Pancreas (tissue), 10 donors: ENCODE measurements at places on chromosomes 12 and 14. TPM values are rescaled to one million over a fixed set of nuclear protein-coding genes. Genes with fewer than 3 reads are reported as not detected.
A peak's percentile ranks its signal among the peaks of the same experiment; 100 is the strongest.

DNA sequence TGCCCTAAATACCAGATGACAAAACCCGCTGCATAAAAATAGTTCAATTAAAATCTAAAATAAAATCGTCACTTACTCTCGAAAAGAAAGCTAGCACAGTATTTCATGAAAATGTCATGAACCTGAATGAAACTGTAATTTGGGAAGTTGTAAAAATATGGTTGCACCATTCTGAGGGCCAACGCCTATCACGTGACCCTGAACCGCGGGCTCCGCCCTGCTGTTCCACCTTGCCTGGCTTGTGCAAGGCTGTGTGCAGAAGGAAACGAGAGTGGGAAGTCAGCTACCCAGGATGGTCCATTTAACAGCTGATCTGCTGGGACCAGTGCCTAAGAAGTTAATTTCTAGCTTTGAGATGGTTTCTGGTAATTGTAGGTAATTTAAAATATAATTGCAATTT is 91.7 kb upstream of the BMP4 start:
- no peak for DNase-seq

- DNase-seq: no peak
Observed at GRCh38 chr12:108400481-108400880, 61.4 kb upstream of the CMKLR1 start.

Gene PIANP
- 0.12 TPM for total RNA-seq

DNA sequence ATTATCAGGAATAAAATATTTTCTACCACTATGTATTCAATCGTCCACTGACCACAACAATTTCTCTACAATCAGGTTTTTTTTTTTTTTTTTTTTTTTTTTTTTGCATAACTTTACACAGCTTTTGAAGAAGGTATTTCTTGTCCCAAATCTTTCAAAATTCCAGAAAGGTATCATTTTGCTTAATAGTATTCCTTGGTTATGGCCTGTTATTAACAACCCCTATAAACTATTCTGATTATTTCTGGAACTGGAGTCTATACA is 145.3 kb downstream of the ALX1 start:
- DNase-seq: no peak

GRCh38 chr14:60878536-60878935 is 102.3 kb downstream of the TRMT5 start:
- no peak for DNase-seq

GRCh38 chr14:95464514-95464913 is 51.9 kb downstream of the SYNE3 start:
- no peak for DNase-seq

GRCh38 chr14:94532447-94532846 is 23.2 kb upstream of the SERPINA12 start:
- DNase-seq: no peak

GRCh38 chr12:109888179-109889020 is 8.1 kb upstream of the GLTP start:
- no peak for DNase-seq

GRCh38 chr12:81644503-81644902 is 114.6 kb downstream of the PPFIA2 start:
- DNase-seq: no peak

Gene MYRFL
- 0.41 TPM for total RNA-seq

Gene PTPRR
- total RNA-seq: not detected

Gene MIPOL1
- total RNA-seq: 7.6 TPM

DNA sequence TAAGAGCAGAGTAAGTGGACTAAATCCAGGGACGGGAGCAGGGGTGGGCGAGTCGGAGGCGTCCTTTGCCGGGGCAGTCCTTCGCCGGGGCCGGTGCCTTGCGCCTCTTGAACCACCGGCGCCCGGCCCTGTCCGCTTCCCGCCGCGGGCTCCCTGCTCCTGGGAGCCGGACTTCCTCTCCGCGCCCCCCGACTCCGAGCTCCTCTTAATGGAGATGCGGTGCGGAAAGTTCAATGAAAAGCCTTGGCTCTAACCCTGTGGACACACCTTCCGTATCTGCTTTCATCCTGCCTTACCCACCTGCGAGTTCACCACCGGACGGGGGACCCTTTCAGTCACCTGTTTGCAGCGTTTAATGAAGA is 412 bp downstream of the FGFR1OP2 start:
- DNase-seq: no peak

Gene CLMN
- total RNA-seq: 64.2 TPM

Gene FAM222A
- total RNA-seq: 2.6 TPM

Gene GPR135
- total RNA-seq: 0.93 TPM

DNA sequence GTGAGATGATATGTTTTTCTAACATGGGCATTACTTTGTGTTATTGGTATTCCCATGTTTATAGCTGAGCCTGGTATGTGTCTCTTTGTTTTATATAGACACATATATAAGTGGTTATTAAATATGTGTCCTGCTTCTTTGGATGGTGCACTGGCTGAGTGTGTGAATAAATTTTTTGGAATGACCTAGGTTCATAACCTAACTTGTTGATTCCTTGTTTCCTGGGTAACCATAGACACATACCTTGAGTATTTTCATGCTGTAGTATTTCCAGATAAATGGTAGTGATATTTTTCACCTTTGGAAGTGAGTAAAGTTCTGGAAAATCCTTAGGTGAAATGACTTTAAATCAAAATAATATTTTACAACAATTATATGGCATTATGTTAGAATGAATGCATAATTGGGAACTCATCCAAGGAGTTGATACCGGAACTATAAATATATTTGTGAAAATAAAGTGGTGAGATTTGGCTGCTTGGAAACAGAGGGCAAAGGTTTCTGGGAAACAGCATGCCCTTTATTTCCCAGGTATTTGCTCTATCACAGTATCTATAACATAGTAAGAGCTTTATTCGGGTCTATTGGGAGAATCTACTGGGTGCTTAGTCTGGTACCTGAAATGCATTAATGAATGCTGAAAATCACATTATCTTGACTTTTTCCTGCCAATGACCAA is 64.3 kb upstream of the REP15 start:
- DNase-seq: no peak

Gene EXD2
- 24.5 TPM for total RNA-seq

Gene FGD6
- 24.3 TPM for total RNA-seq

Gene MRPL42
- total RNA-seq: 24.9 TPM

DNA sequence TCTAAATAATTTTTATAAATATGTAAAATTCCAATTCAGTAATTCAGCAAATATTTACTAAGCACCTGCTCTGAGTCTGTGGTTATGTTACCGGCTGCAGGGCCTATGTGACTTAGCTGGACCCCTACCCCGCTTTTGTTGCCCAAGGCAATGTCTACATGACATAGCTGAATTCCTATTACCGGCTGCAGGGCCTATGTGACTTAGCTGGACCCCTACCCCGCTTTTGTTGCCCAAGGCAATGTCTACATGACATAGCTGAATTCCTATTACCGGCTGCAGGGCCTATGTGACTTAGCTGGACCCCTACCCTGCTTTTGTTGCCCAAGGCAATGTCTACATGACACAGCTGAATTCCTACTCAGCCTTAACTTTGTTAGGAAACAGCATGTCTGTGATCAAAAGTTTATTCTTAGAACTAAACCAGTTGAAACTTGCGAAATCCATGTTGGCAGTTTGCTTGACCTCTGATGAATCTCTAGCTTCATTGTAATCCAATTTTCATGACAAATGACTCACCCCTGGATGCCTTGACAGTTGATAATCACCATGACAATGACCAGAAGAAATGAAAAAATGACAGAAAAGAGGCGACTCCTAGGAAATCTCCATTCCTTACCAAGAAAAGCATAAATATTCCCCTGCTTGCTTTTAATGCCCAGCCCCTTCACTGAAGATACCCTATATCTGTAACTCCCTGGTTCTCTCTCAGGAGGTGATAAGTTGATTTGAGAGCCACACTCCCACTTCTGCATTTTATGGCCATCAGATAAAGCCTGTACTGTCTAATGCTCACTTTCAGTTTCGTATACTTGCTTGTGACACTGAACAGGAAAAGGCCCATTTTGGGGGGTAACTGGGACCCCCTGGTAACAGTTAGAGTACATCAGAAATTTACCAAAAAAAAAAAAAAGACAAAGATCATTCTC is 148.4 kb upstream of the SYT10 start:
- DNase-seq: no peak

Gene DNAI7
- total RNA-seq: 1.8 TPM

GRCh38 chr14:49549881-49550280 is 36.3 kb downstream of the RPS29 start:
- DNase-seq: no peak

DNA sequence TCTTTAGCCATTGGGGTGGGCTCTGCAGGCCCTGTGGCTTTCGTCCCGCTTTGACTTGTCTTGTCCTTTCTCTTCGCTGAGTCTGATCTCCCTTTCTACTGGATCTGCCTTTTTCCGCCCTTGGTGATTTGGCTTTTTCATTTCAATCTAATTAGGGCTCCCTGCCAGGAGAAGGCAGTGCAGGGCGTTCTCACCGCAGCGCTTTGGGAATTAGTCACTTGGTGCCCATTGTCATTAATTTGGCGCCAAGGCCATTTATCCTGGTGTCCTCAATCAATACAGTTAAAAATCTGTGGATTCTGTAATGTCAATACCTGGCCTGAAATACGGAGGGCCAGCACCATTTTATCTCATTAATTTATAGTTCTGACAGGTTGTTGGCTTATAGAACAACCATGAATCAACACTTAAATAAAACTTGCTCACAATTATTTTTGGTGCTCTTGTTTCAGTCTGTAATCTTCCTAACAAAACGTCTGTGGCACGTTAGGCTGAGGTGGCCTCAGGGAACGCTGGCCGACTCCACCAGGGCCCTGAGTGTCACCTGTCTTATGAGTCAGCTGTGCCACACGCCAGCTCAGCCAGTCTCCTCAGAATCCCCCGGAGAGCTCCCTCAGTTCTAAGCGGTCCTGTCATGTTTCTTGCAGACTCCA is 115.7 kb downstream of the BEGAIN start:
- DNase-seq: peak; percentile 51

DNA sequence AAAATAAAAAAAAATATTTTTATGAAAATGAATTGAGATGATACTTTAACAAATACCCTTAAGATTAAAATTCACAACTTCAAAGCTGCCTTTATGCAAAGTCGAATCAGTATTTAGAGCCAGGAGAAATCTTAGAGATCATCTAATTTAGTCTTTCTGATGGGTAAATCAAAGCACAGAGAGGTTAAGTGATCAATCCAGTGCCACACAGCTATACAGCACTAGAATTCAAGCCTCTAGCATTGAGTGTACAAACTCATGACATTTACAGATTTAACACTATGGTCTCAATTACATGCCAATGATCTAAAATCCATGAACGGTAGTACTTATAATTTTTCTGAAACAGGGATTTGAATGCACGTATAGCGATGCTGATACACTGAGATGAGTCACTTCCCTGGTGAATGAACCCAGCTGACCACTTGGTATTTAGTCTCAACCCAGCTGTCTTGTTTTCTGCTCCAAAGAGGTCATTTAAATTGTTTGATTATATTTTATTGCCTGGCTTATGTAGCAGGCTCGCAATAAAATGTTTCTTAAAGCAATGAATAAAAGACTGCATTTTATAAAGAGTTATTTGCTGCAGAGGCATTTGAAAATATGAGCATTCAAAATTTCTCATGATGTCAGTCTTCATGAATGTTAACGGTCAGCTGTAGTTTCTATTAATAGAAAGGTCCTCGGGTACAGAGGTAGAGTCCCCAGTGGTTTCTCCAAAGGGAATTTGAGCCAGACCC is 152.4 kb upstream of the PRICKLE1 start:
- no peak for DNase-seq

DNA sequence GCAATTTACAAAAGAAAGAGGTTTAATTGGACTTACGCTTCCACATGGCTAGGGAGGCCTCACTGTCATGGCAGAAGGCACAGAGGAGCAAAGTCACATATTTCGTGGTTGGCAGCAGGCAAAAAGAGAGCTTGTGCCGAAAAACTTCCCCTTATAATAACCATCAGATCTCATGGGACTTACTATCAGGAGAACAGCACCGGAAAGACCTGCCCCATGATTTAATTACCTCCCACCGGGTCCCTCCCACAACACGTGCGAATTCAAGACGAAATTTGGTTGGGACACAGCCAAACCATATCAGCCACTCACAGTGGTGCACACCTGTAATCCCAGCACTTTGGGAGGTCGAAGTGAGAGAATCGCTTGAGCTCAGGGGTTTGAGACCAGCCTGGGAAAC is 68.5 kb downstream of the FBXL14 start:
- DNase-seq: no peak

- no peak for DNase-seq
Observed at GRCh38 chr14:68702135-68702534, 90.7 kb downstream of the ZFP36L1 start.

Gene A2ML1
- not detected for total RNA-seq

GRCh38 chr12:122072031-122072970 is 6.3 kb upstream of the MLXIP start:
- DNase-seq: no peak

DNA sequence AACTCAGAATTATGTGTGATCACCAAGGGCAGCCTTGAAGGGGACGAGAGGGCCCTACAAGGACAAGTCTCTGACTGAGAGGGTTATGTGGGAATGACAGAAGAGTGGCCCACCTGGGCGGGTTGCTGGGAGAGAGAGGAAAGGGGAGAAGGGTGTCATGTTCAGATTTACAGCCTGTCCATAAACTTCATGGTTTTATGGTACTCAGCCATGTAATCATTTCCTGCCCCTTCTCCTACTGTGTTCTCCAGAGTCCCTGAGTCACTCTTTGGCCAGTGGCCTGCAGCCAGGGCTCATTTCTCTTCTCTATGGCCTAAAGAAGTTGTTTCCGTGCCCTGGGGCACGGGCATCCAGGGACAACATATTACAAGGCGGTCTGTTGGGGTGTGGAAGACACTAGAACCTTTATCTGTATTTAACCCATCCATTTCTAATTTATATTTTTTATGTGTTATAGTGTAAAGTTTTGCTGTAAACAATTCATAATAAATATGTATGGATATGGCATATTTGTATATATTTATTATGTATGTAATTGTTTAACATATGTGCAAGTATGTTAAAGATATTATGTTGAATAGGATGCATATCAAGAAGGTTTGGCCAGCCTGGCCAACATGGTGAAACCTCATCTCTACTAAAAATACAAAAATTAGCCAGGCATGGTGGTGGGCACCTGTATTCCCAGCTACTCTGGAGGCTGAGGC is 26.9 kb downstream of the DDX47 start:
- DNase-seq: no peak

- DNase-seq: no peak
Observed at GRCh38 chr12:10849425-10849878, at the start of gene PRR4. Gene PRR4 (minus strand): TSS chr12:10849475. CDS start chr12:10849437, 38 bp downstream.

Gene SMOC1
- total RNA-seq: 8.8 TPM

DNA sequence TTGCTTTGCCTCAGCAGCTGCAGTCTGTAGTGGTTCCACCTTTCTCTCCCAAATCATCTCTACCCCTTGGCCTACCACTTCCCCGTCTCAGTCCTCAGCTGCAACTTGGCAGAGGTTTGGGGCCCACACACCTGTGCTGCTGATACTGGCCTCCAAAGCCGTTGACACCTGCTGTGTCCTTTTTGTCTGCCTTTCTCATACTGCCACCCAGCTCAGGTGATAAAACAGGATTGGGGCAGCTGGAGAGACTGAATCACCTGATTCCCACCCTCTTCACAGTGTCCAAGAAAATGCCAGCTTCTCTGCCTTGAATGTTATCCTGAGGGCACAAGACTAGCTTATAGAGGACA is 103.7 kb downstream of the ETV6 start:
- DNase-seq: no peak
